ENCODE measurements at places on chromosomes 11 and 22. TPM values are rescaled to one million over a fixed set of nuclear protein-coding genes. Genes with fewer than 3 reads are reported as not detected.

GRCh38 chr11:71507102-71507501, 20.0 kb upstream of the KRTAP5-7 start:
- DNase-seq = no peak

- no peak for DNase-seq
Measured at GRCh38 chr11:35605706-35606105, 12.6 kb upstream of the FJX1 start.

- DNase-seq = no peak
Measured at GRCh38 chr11:94840209-94840608, 72.1 kb downstream of the AMOTL1 start.

GRCh38 chr11:111019871-111020670, 225.5 kb upstream of the POU2AF2 start:
- DNase-seq = peak; percentile 47

DNA sequence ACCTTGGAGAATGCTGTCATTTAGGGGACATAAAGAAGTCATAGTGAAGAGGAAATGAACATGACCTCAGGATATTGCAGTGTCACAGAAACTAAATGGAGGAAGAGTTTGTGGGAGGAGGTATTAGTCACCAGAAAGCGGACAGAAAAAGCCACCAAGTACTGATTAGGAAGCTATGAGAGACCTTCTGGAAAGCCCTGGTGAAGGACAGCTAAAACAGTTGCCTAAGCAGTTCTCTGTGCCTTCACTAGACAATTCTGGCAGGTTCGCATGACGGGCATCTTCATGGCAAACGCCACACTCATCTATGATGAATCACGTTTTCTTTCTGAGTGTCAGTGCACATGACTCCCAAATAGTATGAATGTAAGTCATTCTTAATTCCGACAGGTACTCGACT, 325.8 kb downstream of the C11orf87 start:
- no peak for DNase-seq

GRCh38 chr11:43685440-43685839, 4.9 kb downstream of the HSD17B12 start:
- peak; percentile 9 for DNase-seq

GRCh38 chr11:67195971-67196456, 70.3 kb upstream of the GRK2 start:
- peak; percentile 41 for DNase-seq

GRCh38 chr11:70952191-70952590, 300.2 kb downstream of the SHANK2 start:
- DNase-seq = no peak

DNA sequence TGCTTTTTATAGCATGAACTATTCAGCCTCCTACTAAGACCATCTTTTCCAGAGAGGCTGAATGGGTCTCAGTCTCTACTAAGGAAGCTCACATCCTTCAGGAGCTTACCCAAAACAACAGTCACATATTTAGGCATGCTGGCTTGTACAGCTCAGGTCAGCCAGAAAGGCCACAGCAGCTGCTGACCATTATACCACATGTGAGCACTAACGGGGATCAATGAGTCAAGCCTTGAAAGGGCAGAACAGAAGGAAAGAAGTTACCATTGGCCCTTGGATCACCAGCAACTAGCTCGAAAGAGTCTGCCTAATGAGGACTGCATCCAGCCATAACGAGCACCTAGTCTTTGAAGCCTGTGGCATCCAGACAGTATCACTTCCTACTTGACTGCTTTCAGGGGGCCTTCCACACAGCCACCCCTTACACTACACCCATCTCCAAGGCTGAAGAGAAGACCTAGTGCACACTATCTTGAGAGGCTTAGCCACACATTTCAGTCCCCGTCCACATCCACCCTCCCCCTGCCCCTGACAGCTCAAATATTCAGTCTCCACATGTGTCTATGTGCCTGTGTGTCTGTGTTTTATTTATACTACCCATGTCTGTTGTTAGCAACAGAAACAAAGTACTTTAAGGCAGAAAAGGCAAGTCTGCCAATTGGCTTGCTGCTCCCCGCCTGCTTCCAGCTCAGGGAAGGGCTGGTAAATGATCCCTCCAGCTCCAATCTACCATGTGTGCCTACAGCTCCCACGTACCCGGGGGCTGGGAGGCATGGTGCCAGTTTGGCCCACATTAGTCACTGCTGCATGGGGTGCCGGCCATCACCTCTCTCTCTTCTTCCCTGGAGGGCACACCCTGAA, 95.5 kb downstream of the RPL27A start:
- peak; percentile 91 for DNase-seq

DNA sequence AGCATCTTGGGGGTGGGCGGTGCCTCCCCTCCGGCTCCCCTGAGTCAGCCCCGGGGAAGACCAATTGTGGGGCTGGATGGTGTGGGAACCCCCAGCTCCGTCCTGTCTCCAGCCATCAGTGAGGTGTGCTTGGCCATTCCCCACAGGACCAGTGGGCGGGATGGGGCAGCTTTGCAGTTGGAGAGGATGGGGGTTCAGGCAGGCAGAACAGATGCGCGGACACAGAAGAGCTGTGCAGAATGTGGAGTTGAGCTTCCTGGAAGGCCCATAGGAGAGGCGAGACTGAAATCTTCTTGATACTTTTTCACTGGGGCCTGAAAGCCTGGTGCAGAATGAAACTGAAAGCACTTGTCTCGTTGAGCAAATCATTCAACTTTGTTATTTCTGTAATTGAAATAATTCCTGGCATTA, 23.8 kb downstream of the PARVB start:
- no peak for DNase-seq

- no peak for DNase-seq
Measured at GRCh38 chr22:48210198-48210580, 1447.7 kb downstream of the TBC1D22A start.

DNA sequence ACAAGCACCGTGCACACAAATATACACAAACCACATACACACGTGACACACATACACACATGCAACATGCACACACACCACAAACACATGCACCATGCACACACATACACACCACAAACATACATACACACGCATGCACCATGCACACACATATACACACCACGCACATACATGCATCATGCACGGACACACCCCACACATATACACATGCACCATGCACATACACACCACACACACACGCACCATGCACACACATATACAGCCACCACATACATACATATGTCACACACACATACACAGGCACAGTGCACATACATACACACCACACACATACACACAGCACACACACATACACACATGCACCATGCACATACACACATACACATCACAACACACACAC, 12.7 kb upstream of the B4GALNT4 start:
- no peak for DNase-seq

GRCh38 chr11:78254268-78254667, 65.5 kb downstream of the USP35 start:
- DNase-seq = no peak

GRCh38 chr11:72604256-72604655, 70.0 kb downstream of the PDE2A start:
- DNase-seq = no peak

DNA sequence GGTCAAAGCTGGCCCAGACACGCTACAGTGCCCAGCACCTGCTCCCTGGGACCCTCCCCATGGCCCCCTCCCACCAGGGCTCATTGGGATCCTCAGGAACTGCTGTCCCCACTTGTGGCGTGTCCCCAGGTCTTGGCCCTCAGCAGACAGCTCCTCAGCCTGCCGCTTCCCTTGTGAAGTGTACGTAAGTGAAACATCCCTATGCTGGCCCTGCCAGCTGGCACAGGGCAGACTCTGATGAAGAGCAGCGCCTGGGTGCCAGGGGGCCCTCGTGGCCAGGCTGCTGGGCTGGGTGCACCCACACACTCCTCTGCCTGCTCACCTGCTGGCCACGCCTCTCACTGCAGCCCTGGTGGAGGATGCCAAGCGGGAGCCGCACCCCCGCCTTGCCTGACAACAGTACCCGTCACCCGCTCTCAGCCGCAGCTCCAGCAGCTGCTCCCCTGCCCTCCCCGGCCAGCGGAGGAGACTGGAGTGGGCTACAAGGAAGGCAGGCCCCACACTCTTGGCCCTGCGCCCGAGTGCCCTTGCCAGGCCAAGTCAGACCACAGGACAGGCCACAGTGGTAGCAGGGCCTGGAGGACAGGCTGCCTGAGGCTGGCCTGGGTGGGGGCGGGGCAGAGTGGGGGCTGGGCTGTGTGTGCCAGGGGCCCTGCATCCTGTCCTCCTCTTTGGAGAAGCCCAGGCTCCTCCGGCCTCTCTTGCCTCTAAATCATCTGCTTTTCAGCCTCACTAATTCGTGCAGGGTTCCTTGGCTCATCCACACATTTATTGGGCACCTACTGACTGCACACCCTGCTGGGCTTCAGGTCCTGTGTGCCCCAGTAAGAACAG, 39.5 kb downstream of the IGF2 start:
- DNase-seq = peak; percentile 71

DNA sequence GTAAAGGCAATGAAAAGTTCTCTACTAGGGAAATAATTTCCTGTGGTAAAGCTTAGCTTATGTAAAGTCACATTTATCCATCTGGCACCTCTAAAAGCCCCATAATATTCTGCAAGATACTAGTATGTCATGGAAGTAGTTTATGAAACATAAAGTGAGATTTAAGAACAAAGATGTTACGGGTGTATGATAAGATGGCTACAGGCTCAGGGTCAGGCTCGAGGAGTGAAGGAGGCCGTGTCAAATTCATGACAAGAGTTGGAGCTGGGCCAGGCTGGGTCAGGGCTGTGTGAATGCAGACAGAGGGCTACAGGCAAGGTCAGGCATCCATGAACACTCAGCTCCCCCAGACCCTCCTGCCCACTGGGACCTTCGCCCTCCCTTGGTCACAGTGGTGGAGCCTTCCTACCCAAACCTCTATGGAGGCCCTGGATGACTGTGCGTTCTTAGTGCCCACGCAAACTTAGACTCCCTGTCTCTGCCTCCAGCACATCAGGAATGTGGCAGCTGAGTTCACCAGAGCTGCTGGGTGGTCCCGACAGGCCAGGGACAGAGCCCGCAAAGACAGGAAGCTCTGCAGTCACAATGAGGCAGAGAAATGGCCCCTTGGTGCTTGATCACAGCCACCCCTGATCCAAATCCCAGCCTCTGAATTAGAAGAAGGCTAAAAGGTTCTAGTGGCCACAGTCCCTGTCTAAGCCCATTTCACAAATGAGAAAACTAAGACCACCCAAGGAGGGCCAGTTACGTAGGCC, 14.8 kb downstream of the IGLL5 start:
- DNase-seq = no peak

GRCh38 chr11:130103296-130103814, 33.7 kb downstream of the APLP2 start:
- peak; percentile 99 for DNase-seq

DNA sequence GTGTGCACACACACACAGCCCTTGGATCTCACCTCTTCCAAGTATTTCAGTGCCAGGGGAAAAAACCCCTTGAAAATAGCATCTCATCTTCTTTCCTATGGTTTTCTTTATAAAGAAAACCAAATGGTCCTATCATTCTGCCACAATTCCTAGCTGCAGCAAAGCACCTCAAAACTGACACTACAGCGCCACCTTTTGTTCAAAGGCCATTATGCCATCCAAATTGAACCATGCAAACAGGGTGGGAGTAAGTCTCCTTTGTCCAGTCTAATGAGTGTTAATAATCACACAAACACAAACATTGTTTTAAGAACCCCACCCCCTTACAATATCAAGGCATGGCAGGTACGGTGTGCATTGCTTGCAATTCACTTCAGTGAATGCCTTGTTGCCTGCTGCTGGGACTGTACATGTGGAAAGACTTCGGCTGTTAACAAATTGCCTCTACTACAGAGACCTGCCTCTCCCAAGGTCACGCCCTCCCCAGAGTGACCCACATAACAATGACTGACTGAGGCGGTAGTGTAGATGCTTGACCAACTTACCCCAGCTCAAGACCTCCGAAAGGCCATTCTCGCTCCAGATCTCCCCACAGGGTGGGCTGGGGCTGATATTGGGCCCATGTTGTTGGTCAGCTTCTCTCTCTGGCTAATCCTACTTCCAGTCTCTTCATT, 31.7 kb downstream of the FAM181B start:
- peak; percentile 33 for DNase-seq

DNA sequence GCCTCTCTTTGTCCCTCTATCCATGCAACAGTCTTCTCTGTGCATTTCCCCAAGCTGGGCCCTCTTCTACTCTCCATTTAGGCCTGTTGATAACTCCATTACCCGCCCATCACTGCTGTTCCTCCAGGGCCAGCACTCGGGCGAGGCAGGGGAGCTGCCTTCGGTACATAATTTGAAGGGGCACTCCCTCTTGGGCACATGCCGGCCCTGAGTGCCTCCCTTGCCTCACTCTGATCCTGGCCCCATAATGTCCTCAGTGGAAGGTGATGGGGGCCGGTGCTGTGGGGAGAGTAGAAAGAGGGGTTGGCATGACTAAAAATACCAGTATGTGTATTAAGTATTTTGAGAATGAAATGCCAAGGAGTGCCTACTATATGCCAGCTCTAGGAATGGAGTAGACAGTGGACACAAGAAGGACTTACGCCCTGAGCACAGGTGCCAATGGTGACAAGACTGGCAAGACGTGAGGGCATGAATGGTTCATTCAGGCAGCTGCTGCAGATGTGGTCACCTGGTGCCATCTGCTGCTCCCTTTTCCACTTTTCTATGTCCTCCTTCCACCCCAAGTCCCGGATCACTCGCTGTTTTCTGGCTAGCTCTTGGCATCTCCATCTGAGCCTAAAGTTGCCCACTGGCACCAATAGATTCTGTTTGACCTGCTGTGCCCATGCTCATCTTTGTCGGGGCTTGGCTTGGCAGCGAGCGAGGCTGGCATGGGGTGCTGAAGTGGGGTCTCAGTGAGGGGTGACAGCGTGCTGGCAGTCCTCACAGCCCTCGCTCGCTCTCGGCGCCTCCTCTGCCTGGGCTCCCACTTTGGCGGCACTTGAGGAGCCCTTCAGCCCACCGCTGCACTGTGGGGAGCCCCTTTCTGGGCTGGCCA, 22.6 kb downstream of the TMEM218 start:
- no peak for DNase-seq

DNA sequence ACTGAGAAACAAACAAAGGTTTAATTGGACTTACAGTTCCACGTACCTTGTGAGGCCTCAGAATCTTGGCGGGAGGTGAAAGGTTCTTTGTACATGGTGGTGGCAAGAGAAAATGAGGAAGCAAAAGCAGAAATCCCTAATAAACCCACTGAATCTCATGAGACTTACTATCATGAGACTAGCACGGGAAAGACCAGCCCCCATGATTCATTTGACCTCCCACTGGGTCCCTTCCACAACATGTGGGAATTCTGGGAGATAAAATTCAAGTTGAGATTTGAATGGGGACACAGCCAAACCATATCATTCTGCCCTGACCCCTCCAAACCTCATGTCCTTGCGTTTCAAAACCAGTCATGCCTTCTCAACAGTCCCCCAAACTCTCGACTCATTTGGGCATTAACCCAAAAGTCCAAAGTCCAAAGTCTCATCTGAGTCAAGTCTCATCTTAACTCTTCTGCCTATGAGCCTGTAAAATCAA, 617.4 kb downstream of the CNTN5 start:
- DNase-seq = no peak

The C11orf87 gene
- total RNA-seq = not detected

The OR2AG2 gene
- 0.19 TPM for total RNA-seq

The IL17REL gene
- not detected for total RNA-seq

The RIMBP3B gene
- 0.64 TPM for total RNA-seq

The GTSE1 gene
- 31.9 TPM for total RNA-seq

The MRGPRF gene
- total RNA-seq = 0.38 TPM

The OR8A1 gene
- total RNA-seq = not detected

The OR4A15 gene
- total RNA-seq = not detected

The PARVG gene
- not detected for total RNA-seq

The OR52I1 gene
- not detected for total RNA-seq

The SUSD2 gene
- 0.26 TPM for total RNA-seq

The MDK gene
- 184 TPM for total RNA-seq
